ENCODE measurements at places on chromosomes 7 and 10. TPM values are rescaled to one million over a fixed set of nuclear protein-coding genes. Genes with fewer than 3 reads are reported as not detected.

Gene ADCYAP1R1
- polyA plus RNA-seq, result 253 TPM

Gene ZNF282
- polyA plus RNA-seq, result 29.0 TPM

Gene WNT2
- 0.60 TPM for polyA plus RNA-seq

Gene ARPC1A
- 147 TPM for polyA plus RNA-seq

Gene CHRM2
- 10.5 TPM for polyA plus RNA-seq

Gene TBX20
- not detected for polyA plus RNA-seq

Gene IKZF1
- 2.9 TPM for polyA plus RNA-seq

Gene WEE2
- 0.53 TPM for polyA plus RNA-seq

Gene ERVW-1
- 1.8 TPM for polyA plus RNA-seq

Gene TPK1
- 4.4 TPM for polyA plus RNA-seq

Gene PTF1A
- polyA plus RNA-seq, result 0.83 TPM

Gene PSD
- polyA plus RNA-seq, result 132 TPM

Gene SPDYE16
- 1.5 TPM for polyA plus RNA-seq

Gene NUTM2B
- 5.0 TPM for polyA plus RNA-seq

Data from spinal cord (tissue), 10 donors.